Smooth muscle cell of trachea (primary cell): ENCODE measurements at places on chromosomes 5 and 9. TPM values are rescaled to one million over a fixed set of nuclear protein-coding genes. Genes with fewer than 3 reads are reported as not detected.

The ADCY2 gene
- total RNA-seq, result 0.15 and 0.66 TPM in 2 replicates

The TRPM6 gene
- under 0.01 TPM in 2 replicates for total RNA-seq

The LRRC70 gene
- 0.50 and 1.3 TPM in 2 replicates for total RNA-seq

The SCAMP1 gene
- total RNA-seq, result 52.6 and 69.5 TPM in 2 replicates

The MAP3K1 gene
- 5.4 and 5.8 TPM in 2 replicates for total RNA-seq

The PRKACG gene
- not detected in 2 replicates for total RNA-seq

The PSD2 gene
- total RNA-seq, result 0.17 TPM in 1 of 2 replicates, not detected in the other

The CDH9 gene
- total RNA-seq, result not detected in 2 replicates
